ENCODE measurements at places on chromosomes 3 and 15. TPM values are rescaled to one million over a fixed set of nuclear protein-coding genes. Genes with fewer than 3 reads are reported as not detected.

Gene DNAJC17
- 24.3 TPM for total RNA-seq

Gene GASK1A
- not detected for total RNA-seq

Gene CCR9
- total RNA-seq: not detected

Gene SEC22C
- 28.1 TPM for total RNA-seq

Gene CCR5
- not detected for total RNA-seq

Gene SPPL2A
- total RNA-seq: 98.4 TPM

Gene ADIPOQ
- total RNA-seq: not detected

Gene RBPMS2
- total RNA-seq: 8.9 TPM

Gene SYNPR
- total RNA-seq: not detected

Gene GOLGA6L7
- total RNA-seq: not detected

Gene NAALADL2
- total RNA-seq: not detected

Gene ROPN1B
- not detected for total RNA-seq

Gene TGM4
- total RNA-seq: 0.08 TPM

Gene CLSTN2
- 0.03 TPM for total RNA-seq

Gene HES1
- total RNA-seq: 14.3 TPM

Gene ONECUT1
- 0.25 TPM for total RNA-seq

Gene POPDC2
- 0.18 TPM for total RNA-seq

Gene TMEM212
- total RNA-seq: not detected

Gene TNFSF10
- total RNA-seq: not detected
